ENCODE measurements at places on chromosomes 3 and 15. TPM values are rescaled to one million over a fixed set of nuclear protein-coding genes. Genes with fewer than 3 reads are reported as not detected.

Gene PLA2G4E
- total RNA-seq: not detected

Gene SEMA3G
- total RNA-seq: not detected

Gene PARP15
- total RNA-seq: not detected

Gene FBXL2
- total RNA-seq: 15.6 TPM

DNA sequence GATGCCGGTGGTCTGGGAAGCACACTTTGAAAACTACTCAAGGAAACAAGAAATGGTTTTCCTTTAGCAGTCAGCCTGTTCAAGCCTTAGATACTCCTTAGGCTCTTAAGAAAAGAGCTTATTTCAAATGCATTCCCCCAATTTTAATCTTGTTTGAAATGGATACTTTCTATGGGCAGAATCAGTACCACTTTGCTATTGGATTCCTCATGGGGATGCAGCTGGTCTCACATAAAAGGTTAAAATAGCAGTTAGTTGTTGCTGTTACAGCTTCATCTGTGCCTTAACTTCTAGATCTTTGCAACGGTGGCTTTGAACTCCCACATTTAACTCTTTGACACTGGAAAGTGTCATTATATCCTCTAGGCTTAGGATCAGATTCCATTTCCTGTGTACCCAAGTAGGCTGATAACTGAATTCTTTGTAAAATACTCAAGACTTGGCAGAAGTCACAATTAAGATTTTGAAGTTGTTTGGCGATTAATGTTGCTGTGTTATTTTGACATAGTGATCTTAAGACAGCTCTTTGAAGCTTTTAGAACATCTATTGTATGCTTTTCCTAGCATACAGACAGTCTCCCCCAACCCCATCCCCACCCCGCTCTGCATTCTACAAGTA, 2.2 kb downstream of the THBS1 start:
- no peak for DNase-seq

GRCh38 chr3:183265834-183266417, 12.9 kb downstream of the B3GNT5 start:
- peak; percentile 81 for DNase-seq

DNA sequence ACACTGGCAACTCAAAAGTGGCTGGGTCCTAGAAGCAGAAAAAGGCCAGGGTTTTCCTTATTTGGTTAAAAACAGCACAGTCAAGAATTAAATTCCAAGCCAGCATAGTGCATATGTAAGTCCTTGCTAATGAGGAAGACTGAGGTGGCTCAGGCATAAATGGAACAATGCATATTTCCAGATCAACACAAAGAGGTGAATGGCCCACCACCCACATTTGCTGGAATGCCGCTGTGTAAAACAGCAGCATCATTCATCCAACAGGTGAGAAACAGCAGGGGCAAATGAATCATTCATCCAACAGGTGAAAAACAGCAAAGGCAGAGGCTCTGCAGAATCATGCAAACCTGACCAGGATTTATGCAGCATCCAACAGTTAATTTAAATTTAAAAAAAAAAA, 32.9 kb downstream of the GPR176 start:
- no peak for DNase-seq

DNA sequence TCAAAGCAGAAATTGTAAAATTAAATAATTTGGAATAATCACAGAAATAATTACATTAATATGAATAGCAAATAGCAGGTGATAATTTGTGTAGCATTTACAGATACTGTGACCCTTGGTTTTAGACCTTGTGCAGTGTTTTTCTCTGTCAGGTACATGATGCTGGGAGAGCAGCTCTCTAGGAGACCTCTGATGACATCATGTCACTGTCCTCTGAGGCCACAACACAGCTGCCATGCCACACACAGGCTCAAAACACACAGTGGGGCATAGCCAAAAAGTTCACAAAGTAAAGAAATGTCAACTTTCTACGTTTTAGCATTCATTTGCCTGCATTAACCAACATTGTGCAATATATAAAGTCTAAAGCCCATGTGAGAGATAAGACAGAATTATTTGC, 71.8 kb upstream of the ZBTB20 start:
- DNase-seq: no peak

DNA sequence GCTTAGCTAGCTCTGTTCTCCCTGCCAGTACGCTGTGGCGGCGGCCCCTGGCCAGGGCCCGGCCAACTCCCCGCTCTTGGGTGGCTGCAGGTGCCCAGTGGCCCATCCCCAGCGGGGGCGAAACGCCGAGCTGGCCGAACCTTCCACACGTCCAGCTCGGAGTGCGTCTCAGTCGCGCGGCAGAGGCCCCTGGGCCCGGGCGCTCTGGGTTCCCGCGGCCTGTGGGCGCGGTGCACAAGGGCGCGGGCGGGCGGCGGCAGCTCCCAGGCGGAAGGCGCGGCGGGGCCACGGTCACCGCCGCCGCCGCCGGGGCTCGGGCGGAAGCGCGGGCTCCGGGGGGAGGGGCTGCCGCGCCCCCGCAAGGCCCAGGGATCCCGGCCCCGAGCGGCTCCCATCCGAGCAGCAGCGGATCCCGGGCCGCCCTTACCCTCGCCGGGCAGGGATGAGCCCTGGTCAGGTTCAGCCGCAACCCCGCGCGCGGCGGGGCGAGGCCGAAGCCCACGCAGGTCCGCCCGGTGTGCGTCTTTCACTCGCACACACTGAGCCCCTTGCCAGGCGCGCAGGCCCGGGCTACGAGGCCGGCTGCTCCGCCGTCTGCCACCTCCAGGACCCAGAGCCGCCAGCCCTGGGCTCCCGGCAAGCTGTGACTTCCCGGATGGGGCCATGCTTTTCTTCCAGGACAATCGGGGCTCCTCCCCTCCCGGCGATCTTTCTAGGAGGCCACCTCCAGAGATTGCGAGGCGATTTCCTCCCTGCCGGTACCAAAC, 54.2 kb downstream of the CCDC54 start:
- peak; percentile 50 for DNase-seq

Measured in IMR-90 (cell line).